Activated T-helper 2 cell treated with anti-CD3 and anti-CD28 coated beads, Interferon-gamma antibody, Interleukin-2, Interleukin-4, amounts not matched to agents 10 μg/mL and 5 μg/mL and 100 μg/mL, durations not matched to agents 14 hours and 24 hours and 36 hours (primary cell): ENCODE measurements at places on chromosomes 4 and X.

DNA sequence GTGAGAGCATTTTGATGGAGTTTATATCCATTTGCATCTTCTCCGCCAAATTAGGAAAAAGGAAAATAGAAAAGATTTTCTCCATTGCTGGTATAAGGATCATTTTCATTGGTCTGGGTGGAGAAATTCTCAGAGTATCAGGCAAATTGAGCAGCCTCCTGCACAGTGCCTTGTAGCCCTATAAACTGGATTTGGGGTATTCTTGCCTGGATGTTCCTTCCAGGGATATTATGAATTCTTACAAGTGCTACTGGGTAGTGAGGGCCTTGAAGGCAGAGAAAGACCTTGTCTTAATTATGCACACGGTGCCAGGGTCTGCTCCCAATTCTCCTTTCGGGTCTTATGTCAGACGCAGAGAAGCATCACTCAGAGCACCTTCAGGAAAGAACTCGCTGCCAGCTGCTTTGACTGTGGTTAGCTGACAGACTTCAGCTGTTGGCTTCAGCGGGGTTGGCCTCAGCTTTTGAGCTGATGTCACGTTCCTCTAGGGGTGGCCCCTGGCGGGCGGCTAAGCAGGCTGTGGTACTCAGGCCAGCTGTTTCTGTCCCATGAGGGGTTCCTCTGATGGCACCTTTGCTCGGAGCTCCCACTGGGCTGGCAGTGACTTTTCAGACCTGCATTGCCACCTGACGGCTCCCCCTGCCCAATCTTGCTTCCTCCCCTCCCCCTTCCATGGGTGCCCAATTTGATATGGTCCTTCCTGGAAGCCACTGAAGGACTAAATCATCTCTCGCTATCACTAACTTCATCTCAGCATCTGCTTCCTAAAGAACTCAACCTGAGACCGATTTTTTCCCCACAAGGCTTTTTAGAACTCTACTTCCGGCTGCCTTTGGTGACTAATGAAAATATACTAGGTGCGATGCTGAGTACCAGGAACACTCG is 519.5 kb downstream of the BCOR start:
- no peaks in the 10 kb centered on the region for H3K27me3 ChIP-seq
- peak; percentile 31 for DNase-seq
- peak overlapping the region; percentile 52 for H3K4me3 ChIP-seq

GRCh38 chr4:122810669-122811068 is 16.0 kb upstream of the FGF2 start:
- peaks cover 15% of the 10 kb centered on the region for H3K4me1 ChIP-seq
- no peak for DNase-seq
- H3K27me3 ChIP-seq, result peaks cover 5% of the 10 kb centered on the region
- H3K36me3 ChIP-seq, result no peaks in the 10 kb centered on the region
- H3K27ac ChIP-seq, result no peak overlapping the region

DNA sequence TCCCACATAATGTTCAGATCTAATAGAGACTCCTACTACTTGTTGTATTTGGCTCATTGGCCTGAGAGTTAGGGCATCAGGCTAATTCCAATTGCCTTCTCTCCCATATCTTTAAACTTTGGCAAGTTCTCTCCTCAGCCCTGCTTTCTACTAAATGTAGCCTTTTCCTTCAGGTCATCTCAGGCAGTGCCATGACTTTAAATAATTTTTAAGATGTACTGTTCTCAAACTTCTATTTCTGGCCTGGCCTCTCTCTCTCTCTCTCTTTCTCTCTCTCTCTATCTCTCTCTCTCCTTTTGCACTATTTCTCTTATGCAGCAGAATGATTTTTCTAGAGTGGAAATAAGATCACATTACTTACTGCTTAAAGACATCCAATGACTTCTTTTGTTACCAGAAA is 114.5 kb upstream of the PAQR3 start:
- no peaks in the 10 kb centered on the region for H3K27me3 ChIP-seq
- H3K4me1 ChIP-seq, result no peaks in the 10 kb centered on the region
- no peak for DNase-seq
- no peak overlapping the region for H3K4me3 ChIP-seq
- H3K27ac ChIP-seq, result no peak overlapping the region

- no peak overlapping the region for H3K4me3 ChIP-seq
- no peak overlapping the region for H3K27ac ChIP-seq
- peaks cover 20% of the 10 kb centered on the region for H3K4me1 ChIP-seq
- no peak for DNase-seq
Measured at GRCh38 chr4:153655928-153656327, 28.2 kb upstream of the TLR2 start.

- H3K27me3 ChIP-seq, result no peaks in the 10 kb centered on the region
- H3K4me3 ChIP-seq, result no peak overlapping the region
- no peak overlapping the region for H3K27ac ChIP-seq
- no peaks in the 10 kb centered on the region for H3K4me1 ChIP-seq
Measured at GRCh38 chr4:103482893-103483292, 236.9 kb downstream of the TACR3 start.

GRCh38 chrX:51899741-51900140 is 6.3 kb downstream of the MAGED1 start:
- no peak overlapping the region for H3K27ac ChIP-seq
- no peaks in the 10 kb centered on the region for H3K27me3 ChIP-seq
- no peak overlapping the region for H3K4me3 ChIP-seq
- DNase-seq, result no peak
- peaks cover 42% of the 10 kb centered on the region for H3K36me3 ChIP-seq

GRCh38 chr4:20318909-20319277 is 67.2 kb downstream of the SLIT2 start:
- DNase-seq, result no peak
- no peaks in the 10 kb centered on the region for H3K4me1 ChIP-seq
- no peak overlapping the region for H3K27ac ChIP-seq
- H3K27me3 ChIP-seq, result no peaks in the 10 kb centered on the region
- no peak overlapping the region for H3K4me3 ChIP-seq

GRCh38 chr4:84146300-84146959 is 352.7 kb downstream of the NKX6-1 start:
- no peak for DNase-seq
- peaks cover 7% of the 10 kb centered on the region for H3K4me1 ChIP-seq
- H3K27ac ChIP-seq, result no peak overlapping the region
- no peaks in the 10 kb centered on the region for H3K36me3 ChIP-seq
- H3K4me3 ChIP-seq, result no peak overlapping the region

DNA sequence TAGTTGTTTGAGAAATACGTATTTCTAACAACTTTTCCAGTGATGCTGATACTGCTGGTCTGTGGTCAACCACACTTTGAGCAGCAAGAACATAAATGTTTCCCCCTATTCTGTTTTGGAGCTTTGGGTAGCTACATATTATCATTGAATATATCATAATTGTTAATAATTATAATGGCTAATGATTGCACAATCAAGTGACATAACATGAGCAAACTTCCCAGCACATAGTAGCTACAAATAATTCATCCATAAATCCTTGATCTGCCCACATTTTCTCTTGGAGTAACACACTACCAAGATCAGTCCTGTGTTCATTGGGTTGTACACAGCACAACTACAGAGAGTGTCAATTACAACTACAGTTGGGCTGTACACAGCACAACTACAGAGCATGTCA is 436.3 kb upstream of the MAGEB18 start:
- no peaks in the 10 kb centered on the region for H3K27me3 ChIP-seq
- DNase-seq, result no peak
- H3K4me3 ChIP-seq, result no peak overlapping the region
- H3K4me1 ChIP-seq, result no peaks in the 10 kb centered on the region
- no peaks in the 10 kb centered on the region for H3K36me3 ChIP-seq
- no peak overlapping the region for H3K27ac ChIP-seq

DNA sequence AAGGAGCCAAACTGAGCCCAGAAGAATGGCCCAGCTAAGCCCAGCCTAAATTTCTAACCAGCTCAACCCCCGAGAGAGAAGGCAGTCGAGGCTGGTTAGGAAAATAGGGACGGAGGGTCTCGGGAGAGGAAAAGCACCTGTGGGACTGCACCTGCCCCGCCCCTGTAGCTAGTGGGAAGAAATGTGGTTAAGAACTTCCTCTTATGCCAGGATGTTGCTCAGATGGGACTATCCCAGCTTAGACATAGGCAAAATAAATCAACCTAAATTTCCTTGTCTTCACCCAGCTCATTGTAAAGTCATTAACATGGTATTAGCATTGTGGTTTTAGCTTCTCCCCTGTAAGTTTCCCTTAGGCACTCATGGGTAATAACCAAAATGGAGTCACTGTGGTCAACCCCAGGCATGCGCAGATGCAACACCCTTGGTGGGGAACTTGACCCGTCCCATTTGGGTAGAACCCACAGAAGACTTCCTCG is 86.8 kb downstream of the ZNF718 start:
- peaks cover 4% of the 10 kb centered on the region for H3K4me1 ChIP-seq
- no peak overlapping the region for H3K4me3 ChIP-seq
- no peaks in the 10 kb centered on the region for H3K27me3 ChIP-seq
- no peak overlapping the region for H3K27ac ChIP-seq

- H3K4me3 ChIP-seq, result no peak overlapping the region
- H3K27me3 ChIP-seq, result no peaks in the 10 kb centered on the region
- no peak overlapping the region for H3K27ac ChIP-seq
- no peaks in the 10 kb centered on the region for H3K4me1 ChIP-seq
- no peak for DNase-seq
- H3K36me3 ChIP-seq, result no peaks in the 10 kb centered on the region
Measured at GRCh38 chr4:128388352-128388630, 100.7 kb upstream of the PGRMC2 start.

GRCh38 chr4:48851651-48852050 is 20.8 kb downstream of the OCIAD1 start:
- H3K27ac ChIP-seq, result peak overlapping the region; percentile 5
- no peaks in the 10 kb centered on the region for H3K27me3 ChIP-seq
- no peak for DNase-seq
- H3K36me3 ChIP-seq, result peaks cover 62% of the 10 kb centered on the region
- peaks cover 10% of the 10 kb centered on the region for H3K4me1 ChIP-seq

DNA sequence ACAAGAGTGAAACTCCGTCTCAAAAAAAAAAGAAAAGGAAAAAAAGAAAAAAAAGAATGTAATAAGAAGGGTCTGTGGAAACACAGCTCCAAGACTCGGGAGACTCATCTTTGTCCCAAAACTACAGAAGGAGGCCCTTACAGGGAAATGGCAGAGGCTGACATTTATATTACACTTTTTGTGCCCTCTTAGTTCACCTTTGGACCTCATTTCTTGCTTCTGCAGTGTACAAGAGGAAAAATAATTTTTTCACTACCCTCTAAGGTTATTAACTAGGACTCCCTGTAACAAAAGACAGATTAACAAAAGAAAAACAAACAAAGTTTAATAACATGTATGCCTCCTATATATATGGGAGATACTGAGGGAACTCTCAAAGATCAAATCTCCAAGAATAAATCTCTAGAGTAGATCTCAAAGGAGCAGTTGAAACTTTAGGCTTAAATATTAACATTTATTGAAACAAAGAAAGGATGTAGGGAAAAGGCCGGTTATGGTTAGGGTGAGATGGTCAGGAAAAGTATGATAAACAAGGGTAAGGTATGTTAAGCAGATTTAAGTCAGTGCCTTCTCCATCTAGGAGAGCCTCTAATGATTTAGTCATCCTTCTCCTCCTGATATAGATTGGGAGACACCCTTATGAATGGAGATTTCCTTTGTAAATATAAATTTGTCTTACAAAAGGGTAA is 121.3 kb upstream of the JADE1 start:
- peaks cover 1% of the 10 kb centered on the region for H3K27me3 ChIP-seq
- no peak overlapping the region for H3K27ac ChIP-seq

DNA sequence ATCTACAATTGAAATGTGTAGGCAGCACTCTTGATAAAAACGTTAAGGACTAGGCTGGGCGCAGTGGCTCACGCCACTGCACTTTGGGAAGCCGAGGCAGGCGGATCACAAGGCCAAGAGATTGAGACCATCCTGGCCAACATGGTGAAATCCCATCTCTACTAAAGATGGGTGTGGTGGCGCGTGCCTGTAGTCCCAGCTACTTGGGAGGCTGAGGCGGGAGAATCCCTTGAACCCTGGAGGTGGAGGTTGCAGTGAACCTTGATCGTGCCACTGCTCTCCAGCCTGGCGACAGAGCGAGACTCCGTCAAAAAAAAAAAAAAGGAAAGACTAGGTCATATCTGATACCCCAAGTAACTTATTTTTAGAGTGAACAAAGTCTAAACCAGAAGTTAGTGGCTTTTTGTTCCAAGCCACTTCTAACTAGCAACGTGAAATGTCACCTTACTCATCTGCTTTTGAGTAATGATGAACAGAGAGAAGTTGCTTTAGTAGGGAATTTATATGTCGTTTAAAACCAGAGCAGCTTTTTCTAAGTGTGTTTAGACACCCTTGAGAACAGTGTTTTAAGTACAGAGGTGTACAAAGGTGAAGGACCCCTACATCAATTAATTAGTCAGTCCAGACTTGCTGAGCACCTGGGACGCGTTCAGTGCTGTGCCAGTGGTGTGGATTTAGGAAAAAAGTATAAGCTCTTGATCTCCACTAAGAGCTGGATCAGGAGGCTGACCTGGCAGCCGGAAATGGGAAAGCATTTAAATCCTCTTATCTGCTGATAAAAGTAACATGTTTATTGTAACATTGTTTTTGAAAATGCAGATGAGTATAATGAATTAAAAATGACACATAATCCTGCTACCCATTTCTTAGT is 23.5 kb downstream of the SPRY1 start:
- H3K4me3 ChIP-seq, result peak overlapping the region; percentile 54
- DNase-seq, result no peak
- H3K36me3 ChIP-seq, result no peaks in the 10 kb centered on the region
- H3K27ac ChIP-seq, result peak overlapping the region; percentile 99

GRCh38 chr4:76931087-76931486 is 18.5 kb upstream of the SEPTIN11 start:
- no peak for DNase-seq
- peaks cover 27% of the 10 kb centered on the region for H3K27me3 ChIP-seq
- H3K4me3 ChIP-seq, result no peak overlapping the region
- no peaks in the 10 kb centered on the region for H3K4me1 ChIP-seq
- H3K27ac ChIP-seq, result no peak overlapping the region

DNA sequence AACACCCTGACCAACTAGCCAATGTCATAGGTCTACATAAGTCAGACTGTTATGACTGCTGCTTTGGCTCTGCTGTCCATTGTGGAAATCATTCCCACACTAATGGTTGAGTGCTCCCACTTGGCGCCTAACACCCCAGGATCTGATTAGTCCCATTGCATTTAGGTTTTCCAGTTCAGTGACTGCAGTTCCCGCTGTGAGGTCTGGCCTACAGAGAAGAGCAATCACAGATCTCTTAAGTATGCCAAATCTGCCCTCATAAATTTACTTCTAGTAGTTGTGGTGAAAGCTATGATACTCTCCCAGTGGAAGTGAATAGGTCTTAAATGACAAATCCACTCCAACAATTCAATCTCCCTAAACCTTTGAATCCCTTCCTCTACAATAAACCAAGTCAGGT is 77.3 kb upstream of the IL2 start:
- H3K27me3 ChIP-seq, result no peaks in the 10 kb centered on the region
- no peak overlapping the region for H3K27ac ChIP-seq
- H3K36me3 ChIP-seq, result peaks cover 5% of the 10 kb centered on the region
- peaks cover 24% of the 10 kb centered on the region for H3K4me1 ChIP-seq
- no peak for DNase-seq

- H3K27ac ChIP-seq, result peak overlapping the region; percentile 86
- H3K4me3 ChIP-seq, result peak overlapping the region; percentile 82
- H3K36me3 ChIP-seq, result peaks cover 55% of the 10 kb centered on the region
Measured at GRCh38 chrX:129782706-129783105, 3.0 kb downstream of the SASH3 start.

GRCh38 chr4:56787380-56787779 is 34.1 kb downstream of the SPINK2 start:
- peaks cover 15% of the 10 kb centered on the region for H3K27me3 ChIP-seq
- no peaks in the 10 kb centered on the region for H3K36me3 ChIP-seq
- no peak overlapping the region for H3K4me3 ChIP-seq

- no peaks in the 10 kb centered on the region for H3K36me3 ChIP-seq
- DNase-seq, result no peak
Measured at GRCh38 chrX:51281758-51282318, 50.8 kb upstream of the NUDT10 start.

- no peaks in the 10 kb centered on the region for H3K4me1 ChIP-seq
- H3K36me3 ChIP-seq, result no peaks in the 10 kb centered on the region
- no peak overlapping the region for H3K4me3 ChIP-seq
- no peak for DNase-seq
Measured at GRCh38 chr4:88757067-88757466, 59.4 kb upstream of the NAP1L5 start.
